ENCODE measurements at places on chromosomes 4 and X.

DNA sequence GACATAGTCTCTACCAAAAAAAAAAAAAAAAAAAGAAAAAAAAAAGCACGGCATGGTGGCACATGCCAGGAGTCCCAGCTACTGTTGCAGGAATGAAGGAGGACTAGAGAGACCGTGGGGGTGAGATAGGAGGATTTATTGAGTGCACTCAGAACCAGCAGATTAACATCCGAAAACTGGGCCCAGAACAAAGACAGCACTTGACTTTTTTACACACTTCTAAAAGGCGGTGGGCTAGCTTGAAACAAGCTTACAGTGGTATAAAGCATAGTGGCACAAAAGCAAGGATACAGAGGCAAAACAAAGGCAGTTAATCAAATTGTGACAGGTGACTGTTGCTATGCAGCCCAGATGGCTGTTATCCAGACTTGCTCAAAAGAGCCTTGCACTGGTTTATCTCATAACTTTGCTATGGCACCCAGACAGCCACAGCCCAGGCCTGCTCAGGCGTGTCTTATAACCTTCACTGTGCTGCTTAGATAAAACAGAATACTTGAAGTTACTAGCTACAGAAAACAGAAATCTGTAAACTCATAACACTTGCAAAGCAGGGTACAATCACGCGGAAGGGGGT lies 9.9 kb upstream of the PI4K2B start:
- no peak for DNase-seq

- DNase-seq: no peak
Measured at GRCh38 chr4:117417856-117418255, 332.5 kb upstream of the TRAM1L1 start.

DNA sequence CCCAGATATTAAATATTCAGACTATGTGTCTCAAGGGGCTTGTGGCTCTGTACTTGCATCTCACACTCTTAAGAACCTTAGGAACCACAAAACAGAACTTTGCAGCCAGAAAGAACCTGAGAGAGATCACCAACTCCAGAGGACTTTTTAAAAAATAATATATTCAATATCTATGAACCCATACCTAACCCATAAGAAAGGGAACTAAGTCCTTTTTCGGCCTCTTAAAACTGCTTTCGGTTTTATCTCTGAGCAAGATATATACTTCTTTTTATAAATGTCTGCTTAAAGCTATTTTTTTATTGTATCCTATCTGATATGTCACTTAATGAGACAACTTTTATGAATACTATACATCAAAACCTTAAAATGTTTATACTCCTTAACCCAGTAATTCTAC lies 10.9 kb downstream of the SMARCA1 start:
- DNase-seq: no peak

GRCh38 chrX:121150217-121150616 lies 102.8 kb downstream of the GLUD2 start:
- no peak for DNase-seq

GRCh38 chrX:108361316-108361715 lies 76.9 kb downstream of the COL4A6 start:
- DNase-seq: no peak
